ENCODE measurements at places on chromosomes 3 and 15. TPM values are rescaled to one million over a fixed set of nuclear protein-coding genes. Genes with fewer than 3 reads are reported as not detected.

- DNase-seq = no peak
Measured at GRCh38 chr3:55899887-55900286, 412.8 kb upstream of the WNT5A start.

DNA sequence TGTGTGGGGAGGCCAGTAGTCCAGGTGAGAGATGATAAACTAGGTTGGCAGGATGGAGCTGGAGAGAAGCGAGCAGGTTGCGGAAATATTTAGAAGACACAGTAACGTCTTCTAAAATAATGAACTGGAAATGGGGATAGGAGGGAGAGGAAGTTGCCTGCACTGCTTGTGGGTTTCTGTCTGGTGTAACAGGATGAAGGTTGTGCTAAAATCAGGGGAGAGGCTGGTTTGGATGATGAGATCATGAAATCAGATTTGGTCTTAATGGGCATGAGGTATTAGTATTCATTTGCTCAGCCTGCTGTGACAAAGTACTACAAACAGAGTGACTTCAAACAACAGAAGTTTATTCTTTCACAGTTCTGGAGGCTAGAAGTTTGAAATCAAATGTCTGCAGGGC lies 32.1 kb upstream of the TNFAIP8L3 start:
- no peak for DNase-seq

DNA sequence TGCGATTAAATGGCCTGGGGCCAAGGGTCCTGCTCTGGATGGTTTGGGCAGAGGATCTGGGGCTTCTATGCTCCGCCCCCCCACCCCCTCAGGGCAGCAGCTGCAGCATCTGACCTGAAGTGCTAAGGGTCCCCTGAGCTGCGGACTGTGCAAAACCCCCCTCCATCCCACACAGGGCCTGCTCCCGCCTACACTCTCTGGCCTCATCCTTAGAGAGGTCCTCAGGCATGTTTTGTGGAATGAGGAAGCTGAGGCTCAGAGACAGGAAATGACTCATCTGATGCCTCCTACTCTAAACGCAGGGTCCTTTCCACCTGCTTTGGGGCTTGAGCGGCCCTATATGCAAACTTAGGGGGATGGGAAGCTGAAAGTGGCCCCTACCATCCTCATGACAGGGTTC lies 59.5 kb upstream of the CTSH start:
- DNase-seq = no peak

DNA sequence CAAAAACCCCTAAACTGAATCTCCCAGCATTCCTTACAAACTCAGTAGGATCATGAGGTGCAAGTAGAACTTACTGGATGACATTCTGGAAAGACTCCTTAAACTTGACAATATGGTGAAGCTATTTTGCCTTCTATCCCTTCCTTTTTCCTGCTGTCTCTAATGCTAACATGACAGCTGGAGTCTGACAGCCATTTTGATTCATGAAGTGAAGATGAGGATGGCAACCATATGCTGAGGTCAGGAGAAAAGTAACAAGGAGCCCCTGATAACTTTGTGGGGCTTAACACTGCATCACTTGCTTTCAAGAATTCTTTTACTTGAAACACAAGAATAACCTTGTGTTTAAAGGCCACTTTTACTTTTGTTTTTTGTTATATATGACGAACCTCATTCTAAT lies 15.0 kb upstream of the NEK10 start:
- DNase-seq = no peak

DNA sequence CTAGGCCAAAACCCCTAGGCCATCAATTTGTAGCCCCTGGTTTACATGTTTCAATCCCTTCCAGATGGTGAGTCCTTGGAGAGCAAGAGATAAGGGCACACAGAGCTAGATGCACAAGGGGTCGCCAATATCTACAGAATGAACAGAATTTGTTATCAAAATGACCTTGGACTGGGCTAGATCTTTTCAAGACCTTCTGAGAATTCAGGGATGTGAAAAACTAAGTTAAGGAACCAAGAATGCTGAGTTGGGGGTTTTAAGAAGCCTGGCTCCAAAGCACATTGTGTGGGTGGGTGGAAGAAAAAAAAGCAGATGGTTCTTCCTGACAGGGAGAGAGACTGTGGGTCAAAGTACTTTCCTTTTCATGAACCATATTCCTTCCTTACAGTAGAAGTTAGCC lies 10.2 kb downstream of the CDCP1 start:
- no peak for DNase-seq

DNA sequence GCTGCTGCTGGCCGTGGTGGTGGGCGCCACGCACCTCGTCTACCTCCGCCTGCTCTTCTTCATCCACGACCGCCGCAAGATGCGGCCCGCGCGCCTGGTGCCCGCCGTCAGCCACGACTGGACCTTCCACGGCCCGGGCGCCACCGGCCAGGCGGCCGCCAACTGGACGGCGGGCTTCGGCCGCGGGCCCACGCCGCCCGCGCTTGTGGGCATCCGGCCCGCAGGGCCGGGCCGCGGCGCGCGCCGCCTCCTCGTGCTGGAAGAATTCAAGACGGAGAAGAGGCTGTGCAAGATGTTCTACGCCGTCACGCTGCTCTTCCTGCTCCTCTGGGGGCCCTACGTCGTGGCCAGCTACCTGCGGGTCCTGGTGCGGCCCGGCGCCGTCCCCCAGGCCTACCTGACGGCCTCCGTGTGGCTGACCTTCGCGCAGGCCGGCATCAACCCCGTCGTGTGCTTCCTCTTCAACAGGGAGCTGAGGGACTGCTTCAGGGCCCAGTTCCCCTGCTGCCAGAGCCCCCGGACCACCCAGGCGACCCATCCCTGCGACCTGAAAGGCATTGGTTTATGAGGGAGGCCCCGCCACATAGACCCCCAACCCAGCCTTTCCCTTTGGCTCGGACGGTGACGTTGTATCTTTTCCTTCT lies 1.1 kb downstream of the GPR27 start:
- DNase-seq = no peak

- DNase-seq = no peak
Measured at GRCh38 chr3:139636511-139636910, 41.3 kb downstream of the NMNAT3 start.

DNA sequence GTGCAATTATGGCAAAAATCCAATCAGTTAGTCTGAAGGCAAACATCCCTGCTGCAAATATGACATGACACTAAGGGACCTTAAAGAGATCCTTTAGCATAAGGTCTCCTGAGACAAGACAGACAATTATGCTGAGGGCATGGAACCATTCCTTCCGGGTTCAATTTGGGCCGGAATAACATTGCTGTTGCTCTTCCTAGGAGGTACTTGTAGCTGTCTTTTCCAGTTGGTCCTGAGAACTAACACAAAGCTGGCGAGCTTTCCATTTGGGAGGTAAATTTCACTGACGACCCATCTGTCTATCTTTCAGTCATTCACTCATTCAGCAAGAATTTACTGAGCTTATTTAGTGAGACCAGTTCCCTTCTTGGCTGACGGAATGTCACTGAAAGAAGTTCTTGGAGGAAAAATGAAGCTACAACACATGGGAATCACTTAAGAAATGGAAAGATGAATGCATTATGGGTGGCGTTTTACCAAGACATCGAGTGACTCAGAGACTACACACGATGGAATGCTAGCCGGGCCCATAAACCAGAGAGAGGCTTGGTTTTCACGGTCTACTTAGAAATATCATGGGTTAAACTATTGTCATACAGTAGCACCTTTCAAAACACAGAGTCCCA lies 215.5 kb downstream of the PDZRN3 start:
- no peak for DNase-seq

GRCh38 chr3:18389108-18389733 lies 35.9 kb downstream of the SATB1 start:
- DNase-seq = no peak

GRCh38 chr15:76376816-76377215 lies 40.2 kb downstream of the ISL2 start:
- DNase-seq = no peak

DNA sequence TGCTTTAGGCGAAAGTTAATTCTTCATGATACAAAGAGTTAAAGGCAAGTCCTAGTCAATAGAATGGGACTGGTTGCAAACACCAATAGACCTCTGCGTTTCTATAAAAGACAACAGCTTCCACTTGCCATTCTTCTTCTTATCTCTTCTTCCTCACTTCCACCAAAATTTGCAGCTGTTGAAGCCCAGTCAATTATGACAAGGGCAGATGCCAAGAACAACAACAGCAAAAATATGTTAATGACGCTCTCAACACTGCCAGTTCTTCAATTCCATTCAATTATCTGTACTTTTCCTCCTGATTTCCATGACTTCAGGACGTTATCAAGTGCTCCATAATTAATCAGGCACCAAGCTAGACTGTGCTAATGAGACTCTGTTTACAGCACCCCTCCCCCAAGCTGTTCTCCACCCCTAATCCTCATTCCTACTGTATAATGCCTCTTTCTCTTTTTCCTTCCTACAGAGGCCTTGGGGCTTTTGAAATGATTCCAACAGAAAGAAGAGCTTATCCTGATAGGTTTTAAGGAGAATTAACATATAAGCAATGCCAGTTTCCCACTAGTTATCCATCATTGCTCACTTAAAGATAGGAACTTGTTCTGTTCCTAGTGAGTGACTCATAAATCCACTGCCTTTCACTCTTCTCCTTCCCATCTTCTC lies 1160.5 kb downstream of the IGSF11 start:
- no peak for DNase-seq

DNA sequence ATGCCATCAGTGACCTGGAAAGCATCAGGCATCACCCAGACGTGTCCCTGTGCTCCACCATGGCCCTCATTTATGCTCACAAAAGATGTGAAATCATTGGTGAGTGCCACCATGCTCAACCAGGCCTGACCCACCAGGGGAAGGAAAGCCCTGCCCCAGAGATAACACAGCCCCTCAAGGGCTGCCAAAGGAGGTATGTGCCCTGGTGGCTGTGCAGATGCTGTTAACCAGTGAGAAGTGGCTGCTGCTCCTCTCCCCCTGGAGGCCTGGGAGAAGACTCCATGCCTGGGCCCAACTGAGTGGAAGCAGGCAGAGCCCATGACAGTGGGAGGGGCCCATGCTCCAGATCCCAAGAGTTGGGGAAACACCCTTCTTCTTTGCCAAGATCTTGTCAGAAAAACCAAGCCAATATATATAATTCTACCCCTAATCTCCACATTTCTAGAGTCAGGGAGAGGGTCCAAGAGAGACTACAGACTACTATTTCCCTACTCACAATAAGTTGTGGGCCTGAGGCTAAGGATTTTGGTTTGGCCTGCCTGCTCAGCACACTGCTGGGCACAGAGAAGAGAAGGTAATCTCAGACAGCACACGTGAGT lies 2.7 kb downstream of the TTC21A start:
- DNase-seq = no peak

- no peak for DNase-seq
Measured at GRCh38 chr3:118833075-118833474, 201.6 kb downstream of the IGSF11 start.

- no peak for DNase-seq
Measured at GRCh38 chr15:75029378-75030022, 6.1 kb downstream of the PPCDC start.

DNA sequence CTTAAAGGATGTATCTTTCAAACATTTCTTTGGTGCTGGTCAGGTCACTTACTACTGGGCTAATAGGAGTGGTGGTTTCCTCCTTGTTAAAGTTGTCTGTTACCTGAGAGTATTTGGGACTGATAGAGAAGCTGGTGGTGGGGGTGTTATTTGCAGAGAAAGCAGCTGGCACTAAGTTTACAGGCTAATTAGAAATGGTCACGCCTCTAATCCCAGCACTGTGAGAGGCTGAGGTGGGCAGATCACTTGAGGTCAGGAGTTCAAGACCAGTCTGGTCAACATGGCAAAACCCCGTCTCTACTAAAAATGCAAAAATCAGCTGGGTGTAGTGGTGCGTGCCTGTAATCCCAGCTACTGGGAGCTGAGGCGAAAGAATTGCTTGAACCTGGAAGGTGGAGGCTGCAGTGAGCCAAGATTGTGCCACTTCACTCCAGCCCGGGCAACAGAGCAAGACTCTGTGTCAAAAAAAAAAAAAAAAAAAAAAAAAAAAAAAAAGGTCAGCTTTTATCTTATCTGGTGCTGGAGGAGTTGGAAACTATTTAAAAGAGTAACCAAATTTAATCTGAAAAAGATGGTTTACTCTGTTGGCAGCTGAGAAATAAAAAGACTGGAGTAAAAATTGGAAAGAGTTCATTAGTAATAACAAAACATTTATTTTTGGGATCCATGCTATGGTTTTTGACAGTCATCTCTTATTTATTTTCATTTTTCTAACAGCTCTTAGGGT lies 332.6 kb downstream of the PTPRG start:
- no peak for DNase-seq

DNA sequence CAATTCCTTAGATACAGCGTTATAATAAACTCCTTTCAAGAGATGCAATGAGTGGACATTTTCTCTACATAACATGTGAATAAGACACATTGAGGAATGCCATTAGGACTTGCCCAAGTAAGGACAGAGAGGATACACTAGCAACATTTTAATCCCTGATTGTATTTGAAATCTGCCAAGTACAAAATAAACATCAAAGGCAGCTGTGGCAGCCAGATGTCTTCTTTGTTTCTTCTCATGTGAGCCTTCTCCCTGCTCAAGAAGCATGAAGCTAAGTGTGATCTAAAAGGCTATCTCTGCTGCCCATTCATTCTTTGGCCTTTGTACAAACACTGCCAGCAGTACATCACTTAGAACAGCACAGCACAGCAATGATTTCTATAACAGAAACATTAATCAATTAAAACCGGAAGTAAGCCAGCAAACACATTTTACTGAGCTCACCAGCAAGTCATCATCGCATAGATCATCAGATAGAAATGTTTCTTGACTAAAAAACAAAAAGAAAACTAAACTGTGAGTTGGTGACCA lies 364.0 kb downstream of the CNTN6 start:
- DNase-seq = no peak

GRCh38 chr15:64274341-64274950 lies 81.5 kb downstream of the CSNK1G1 start:
- DNase-seq = no peak

The IL5RA gene
- 0.73 TPM for polyA plus RNA-seq

The CMTM8 gene
- 9.6 TPM for polyA plus RNA-seq

The WDR93 gene
- polyA plus RNA-seq = 2.3 TPM

The KLHL6 gene
- polyA plus RNA-seq = 1.6 TPM

The IQCB1 gene
- polyA plus RNA-seq = 38.4 TPM

All from left renal pelvis (tissue), 4 donors.